ENCODE measurements at places on chromosomes 5 and 9.

DNA sequence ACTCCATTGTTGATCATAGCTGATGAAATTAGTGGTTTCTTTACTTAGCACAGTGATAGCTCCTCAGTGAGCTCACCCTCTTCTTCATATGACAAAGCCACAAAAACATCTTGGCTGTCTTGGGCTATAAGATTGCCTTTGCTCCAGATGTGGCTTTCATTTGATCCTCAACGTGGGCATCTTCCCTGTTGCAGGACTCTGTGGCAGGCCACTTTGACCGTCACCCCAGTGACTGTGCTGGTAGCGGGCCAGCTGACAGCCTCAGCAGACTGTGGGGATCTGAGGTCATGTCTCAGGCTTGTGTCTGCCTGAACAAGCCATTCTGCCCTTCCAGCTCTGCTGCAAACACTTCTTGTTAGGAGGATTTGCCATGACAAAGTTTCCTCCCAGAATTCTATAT lies 422.2 kb downstream of the NR2F1-AS1 start:
- DNase-seq: no peak

- no peak for DNase-seq
Measured at GRCh38 chr9:27478322-27478721, 45.8 kb upstream of the IFNK start.

DNA sequence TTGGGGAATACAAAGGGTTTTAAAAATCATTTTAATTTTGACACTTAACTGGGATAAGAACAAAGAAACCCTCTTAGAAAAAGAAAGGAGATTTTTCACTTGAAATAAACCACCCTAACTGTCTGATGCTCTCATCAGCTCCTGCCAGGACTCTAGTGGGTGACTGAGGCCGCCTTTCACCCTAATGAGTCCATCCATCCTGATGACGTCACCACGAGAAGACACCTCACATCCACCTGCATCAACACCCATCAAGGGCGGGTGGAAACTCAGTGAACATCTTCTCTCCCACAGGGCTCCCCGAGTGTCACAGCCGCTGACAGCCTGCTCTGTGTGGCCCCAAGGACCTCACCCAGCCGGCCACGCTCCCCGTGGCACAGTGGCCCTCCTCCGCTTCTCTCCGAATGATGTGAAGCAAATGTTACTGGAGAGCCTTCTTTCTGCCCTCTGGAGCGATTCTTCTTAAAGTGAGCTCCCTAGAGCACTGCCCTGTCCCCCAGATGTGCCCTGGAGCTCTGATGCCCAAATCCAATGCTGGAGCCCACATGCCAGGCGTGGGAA lies 584.3 kb upstream of the ADAMTS16 start:
- no peak for DNase-seq

- DNase-seq: no peak
Measured at GRCh38 chr5:169914766-169915165, 65.5 kb downstream of the INSYN2B start.

- no peak for DNase-seq
Measured at GRCh38 chr9:136310273-136311030, 6.6 kb upstream of the CCDC187 start.

- no peak for DNase-seq
Measured at GRCh38 chr5:84480873-84481637, 96.4 kb upstream of the EDIL3 start.

- DNase-seq: no peak
Measured at GRCh38 chr5:176735383-176736265, 74.7 kb upstream of the UNC5A start.

DNA sequence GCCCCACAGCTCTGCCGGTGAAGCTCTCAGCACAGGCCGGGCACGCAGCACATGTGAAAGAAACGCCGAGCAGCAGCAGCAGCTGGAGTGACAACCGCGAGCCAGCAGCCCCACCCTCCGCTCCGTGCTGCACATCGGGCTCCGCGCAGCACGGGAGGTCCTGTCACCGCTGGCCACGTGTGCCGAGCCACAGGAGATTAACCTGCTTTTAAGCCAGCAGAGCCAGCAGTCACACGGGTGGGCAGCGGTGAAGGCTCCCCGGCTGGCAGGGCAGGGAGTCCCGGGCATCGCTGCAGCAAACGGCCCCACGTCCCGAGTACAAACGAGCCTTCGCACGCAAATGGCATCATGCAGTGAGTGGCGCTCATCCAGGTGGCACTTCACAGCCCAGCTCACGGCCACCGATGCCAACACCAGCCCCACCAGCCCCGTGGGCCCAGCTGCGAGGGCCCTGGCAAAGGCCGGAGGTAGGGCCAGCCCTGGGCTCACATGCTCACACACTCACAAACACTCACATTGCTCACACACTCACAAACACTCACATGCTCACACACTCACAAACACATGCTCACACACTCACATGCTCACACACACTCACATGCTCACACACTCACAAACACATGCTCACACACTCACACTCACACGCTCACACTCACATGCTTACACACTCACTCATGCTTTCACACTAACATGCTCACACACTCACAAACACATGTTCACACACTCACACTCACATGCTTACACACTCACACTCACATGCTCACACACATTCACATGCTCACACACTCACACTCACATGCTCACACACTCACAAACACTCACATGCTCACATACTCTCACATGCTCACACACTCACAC lies 11.1 kb downstream of the CCDC187 start:
- DNase-seq: no peak

- DNase-seq: no peak
Measured at GRCh38 chr5:14172149-14172795, 29.1 kb downstream of the TRIO start.

DNA sequence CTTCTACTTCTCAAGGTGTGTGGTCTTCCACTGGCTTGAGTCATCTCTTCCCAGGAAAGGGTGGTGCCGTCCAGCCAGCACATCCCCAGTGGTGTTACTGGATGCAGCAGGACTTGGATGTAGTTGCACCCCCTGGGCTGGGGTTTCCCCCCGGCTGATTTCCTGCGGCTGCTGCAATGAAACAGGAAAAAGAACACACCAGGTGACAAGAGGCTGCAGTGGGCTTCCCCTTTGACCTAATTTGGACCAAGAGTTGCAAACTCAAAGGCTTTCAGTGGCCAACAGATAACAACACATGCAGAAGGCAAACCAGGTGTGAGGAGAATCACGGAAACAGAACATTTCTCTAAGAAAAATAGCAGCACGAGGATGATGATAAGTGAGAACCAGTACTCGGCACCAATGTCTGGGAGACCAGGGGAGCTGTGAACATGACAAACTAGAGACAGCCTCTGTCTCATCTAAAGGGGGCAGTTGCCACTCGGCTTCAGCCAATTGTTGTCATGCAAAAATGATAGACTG lies 83.7 kb downstream of the PDE6A start:
- DNase-seq: no peak

DNA sequence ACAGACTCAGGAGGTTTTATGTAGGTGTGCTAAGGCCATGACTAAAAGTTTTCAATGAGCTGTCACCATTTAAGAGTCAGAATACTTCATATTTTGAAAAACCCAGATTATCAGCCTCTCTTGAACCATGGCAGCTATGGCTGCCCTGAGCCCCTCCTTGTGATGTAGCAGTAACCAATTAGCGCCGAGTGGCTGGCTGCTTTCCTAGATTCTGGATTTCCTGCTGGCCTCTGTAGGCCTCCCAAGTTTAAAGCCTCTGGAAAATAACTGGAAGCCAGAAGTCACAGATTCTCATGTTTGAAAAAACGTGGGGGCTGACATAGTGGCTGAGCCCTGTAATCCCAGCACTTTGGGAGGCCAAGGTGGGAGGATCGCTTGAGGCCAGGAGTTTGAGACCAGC lies 25.5 kb downstream of the DAB2IP start:
- no peak for DNase-seq

GRCh38 chr5:151293624-151294023 lies 9.9 kb downstream of the SLC36A3 start:
- DNase-seq: no peak

- DNase-seq: no peak
Measured at GRCh38 chr5:58800861-58801540, 218.1 kb downstream of the RAB3C start.

DNA sequence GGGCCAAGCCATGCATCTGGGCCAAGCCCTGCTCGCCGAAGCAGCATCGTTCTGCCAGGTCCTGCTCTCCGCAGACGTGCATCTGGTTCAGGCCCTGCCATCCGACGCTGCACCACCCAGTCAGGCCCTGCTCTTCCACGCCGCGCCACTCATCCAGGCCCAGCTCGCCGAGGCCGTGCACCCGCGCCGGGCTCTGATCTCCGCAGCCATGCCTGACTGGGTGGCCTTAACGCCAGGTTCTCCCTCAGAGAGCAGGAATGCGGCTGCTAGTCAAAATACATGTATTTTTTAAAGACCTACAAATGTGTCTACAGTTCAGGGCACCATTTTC lies 891.1 kb upstream of the CTNND2 start:
- DNase-seq: no peak

DNA sequence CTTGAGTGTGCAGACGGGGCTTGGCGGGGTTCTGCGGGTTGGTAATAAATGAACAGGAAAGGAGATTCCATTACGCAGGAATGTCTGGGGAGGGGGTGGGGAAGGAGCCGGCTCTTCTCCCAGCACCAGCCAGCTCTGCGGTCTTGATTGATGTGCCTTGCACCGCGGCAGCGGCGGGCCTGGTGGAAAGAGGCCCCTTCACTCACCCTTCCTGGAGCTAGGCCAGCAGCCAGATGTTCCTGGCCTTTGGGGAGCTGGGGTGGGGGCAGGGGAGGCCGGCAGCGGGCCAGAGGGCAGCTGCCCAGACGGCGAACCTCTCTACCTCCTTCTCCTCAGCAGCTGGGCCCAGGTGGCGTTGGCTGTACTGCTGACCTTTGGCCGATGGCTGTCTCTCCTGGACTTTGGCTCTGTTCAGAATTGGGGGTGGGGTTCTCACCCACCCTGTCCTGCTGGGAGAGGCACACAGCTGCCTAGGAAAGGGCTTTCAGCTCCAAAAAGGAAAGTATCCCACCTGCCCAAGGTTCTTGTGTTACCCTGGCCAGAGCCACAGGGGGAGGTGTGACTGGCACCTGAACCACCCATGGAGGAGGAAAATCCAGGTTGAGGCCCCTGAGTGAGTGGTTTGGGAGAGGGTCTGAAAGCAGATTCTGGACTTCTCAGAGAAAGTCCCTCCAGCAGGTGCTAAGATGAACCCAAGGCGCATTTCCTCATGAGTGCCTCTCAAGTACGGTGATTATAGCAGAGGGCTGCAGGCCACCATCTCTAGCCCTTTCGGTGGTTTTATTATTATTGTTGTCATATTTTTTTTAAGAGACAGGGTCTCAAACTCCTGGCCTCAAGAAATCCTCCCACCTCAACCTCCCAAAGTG lies 58.0 kb upstream of the SYNPO start:
- no peak for DNase-seq

DNA sequence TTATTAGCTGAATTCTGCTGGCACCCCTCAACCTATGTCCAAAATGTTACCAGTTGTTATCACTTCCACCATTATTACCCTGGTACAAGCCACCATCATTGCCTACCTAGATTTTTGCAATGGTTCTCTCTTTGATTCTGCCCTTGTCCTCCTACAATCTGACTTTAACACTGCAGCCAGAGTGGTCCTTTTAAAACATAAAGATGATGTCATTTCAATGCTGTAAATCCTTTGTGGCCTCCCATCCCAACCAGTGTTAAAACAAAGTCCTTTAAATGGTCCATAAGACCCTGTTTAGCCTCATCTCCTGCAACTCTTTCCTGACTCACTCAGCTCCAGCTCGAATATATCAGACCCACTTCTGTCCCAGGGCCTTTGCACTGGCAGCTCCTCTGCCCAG lies 54.9 kb upstream of the FSTL4 start:
- DNase-seq: no peak

DNA sequence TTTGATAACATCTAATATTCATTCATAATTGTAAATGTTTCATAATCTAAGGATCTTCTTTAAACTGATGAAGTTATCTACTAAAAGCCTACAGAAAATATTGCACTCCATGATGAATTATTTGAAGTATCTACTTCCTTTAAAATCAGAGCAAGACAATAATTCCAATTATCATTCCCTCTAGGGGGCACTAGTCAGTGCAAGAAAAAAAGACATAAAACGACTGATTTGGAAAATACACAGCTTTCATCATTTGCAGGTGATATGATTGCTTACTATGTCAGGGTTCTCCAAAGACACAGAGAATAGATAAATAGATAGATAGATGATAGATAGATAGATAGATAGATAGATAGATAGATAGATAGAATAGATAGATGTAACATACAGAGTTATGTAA lies 13.5 kb upstream of the GRM6 start:
- DNase-seq: no peak

- no peak for DNase-seq
Measured at GRCh38 chr5:17395106-17395880, 102.7 kb upstream of the TAF11L2 start.

DNA sequence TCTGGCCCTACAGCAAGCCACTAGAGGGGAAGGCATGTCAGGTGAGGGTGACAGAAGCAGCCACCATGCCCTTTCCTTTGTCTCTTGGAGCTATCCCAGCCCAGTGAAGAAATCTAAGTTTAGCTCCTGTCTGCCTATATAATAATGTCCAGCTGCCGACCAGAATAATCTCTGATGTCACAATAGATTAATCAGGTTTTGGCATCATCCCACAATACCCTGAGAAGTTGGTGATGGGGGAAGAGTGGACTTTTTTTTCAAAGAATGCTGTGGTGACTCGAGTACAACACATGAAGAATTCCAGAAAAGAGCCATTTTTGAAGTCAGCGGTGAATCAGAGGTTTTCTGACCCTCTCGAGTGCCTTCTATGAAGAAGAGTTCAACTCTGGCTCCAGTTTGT lies 1.7 kb upstream of the TSLP start:
- DNase-seq: no peak

- no peak for DNase-seq
Measured at GRCh38 chr9:136516191-136516654, 29.6 kb downstream of the NOTCH1 start.

GRCh38 chr5:147887026-147887627 lies 8.6 kb downstream of the SCGB3A2 start:
- no peak for DNase-seq

GRCh38 chr9:89461265-89461664 lies 36.6 kb downstream of the SEMA4D start:
- DNase-seq: no peak

GRCh38 chr9:68947842-68948569 lies 65.9 kb downstream of the PRKACG start:
- no peak for DNase-seq

GRCh38 chr5:89560696-89561095 lies 677.7 kb upstream of the MEF2C start:
- no peak for DNase-seq

DNA sequence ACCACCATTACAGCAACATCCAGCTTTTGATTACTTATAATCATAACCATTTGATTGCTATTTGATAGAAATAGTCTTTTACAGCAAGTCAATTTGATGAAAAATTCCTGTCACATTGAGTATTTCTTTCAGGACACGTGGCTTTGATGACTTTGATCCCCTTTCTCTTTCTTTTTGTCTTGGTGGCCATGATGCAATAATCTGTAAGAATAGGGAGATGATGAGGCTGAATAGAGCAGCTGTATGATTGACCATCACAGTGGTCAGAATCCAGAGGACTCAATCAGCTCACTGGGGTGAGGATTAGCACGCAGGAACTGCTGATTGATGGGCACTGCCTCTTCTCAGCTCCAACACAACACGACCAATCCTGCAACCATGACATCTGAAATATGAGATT lies 262.7 kb downstream of the PARP8 start:
- DNase-seq: no peak

GRCh38 chr9:33155393-33155792 lies 11.7 kb downstream of the B4GALT1 start:
- no peak for DNase-seq

Data from activated T-helper 1 cell treated with Interleukin-2 at 50 U/mL for 16 hours (primary cell).